ENCODE measurements at places on chromosomes 7 and 10.

GRCh38 chr10:13993169-13993568, 337.6 kb downstream of the FRMD4A start:
- no peaks in the 10 kb centered on the region for H3K27me3 ChIP-seq
- DNase-seq: no peak
- no peak overlapping the region for H3K4me3 ChIP-seq
- no peaks in the 10 kb centered on the region for H3K36me3 ChIP-seq
- H3K27ac ChIP-seq: peak overlapping the region; percentile 88
- peaks cover 68% of the 10 kb centered on the region for H3K4me1 ChIP-seq

DNA sequence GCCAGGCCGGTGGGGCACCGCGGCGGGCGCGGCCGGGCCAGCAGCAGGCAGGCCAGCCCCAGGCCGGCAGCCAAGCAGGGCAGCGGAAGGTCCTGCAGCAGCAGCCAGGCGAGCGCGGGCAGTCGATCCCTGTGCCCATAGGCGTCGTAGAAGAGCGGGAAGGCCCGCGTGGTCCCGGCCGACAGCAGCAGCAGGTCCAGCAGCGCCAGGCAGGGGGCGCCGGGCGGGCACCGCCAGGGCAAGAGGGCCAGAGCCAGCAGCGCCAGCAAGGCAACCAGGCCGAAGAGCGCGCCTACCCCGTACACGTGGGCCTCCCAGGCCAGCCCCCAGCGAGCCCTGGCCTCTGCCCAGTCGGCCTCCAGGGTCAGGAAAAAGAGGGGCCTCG, 8.4 kb upstream of the RBM28 start:
- H3K27ac ChIP-seq: no peak overlapping the region
- peaks cover 43% of the 10 kb centered on the region for H3K27me3 ChIP-seq
- H3K4me1 ChIP-seq: peaks cover 18% of the 10 kb centered on the region
- peak; percentile 39 for DNase-seq
- H3K36me3 ChIP-seq: no peaks in the 10 kb centered on the region

DNA sequence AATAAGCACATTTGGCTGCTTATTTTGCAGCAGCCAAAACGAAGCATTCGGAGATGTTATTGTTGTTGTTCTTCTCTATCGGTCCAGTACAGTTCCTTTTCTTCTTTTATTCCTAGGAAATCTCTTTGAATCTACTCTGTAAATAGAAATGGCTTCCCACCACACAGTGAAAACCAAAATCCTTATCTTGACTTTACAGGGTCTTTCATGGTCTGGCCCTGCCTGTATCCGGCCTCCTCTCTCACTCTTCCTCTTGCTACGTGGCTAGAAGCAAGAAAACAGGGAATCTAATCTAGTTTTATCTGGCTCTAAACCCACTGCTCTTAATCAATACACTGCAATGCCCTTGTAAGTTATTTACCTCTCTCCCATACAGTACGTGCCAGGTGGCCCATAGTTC, 926.0 kb upstream of the C7orf33 start:
- no peaks in the 10 kb centered on the region for H3K36me3 ChIP-seq
- no peak overlapping the region for H3K27ac ChIP-seq
- H3K4me1 ChIP-seq: no peaks in the 10 kb centered on the region
- H3K4me3 ChIP-seq: no peak overlapping the region
- no peak for DNase-seq

DNA sequence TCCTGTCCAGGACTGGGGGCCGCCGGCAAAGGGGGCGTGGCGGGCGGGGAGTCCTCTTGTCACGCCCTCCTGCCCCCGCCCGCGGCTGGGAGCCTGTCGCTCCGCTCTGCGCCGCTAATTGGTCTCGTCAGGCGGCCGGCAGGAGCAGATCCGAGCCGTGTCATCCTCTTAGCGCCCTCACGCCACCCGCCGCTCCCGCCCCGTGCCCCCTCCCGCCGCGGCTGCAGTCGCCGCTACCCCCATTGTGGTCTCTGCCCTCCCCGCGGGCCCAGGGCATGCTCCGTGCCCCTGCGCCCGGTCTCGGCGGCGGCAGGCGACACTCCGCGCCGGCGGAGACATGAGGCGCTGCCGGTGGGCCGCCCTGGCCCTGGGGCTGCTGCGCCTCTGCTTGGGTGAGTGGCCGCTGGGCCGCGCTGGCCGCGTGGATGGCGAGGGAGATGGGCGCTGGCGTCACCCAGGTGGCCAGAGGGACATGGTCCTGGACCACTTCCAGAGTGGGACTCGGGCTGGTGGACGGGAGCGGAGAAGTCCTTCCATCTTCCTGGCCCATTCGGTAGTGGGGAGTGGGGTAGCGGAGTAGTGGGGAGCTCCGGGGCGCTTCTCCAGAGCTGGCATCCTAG, at the start of gene CDHR1:
Gene CDHR1, plus strand, starts transcription at position 114 of the 620 bp plus-strand sequence. Its CDS starts 224 bp downstream, at position 338.
- H3K36me3 ChIP-seq: no peaks in the 10 kb centered on the region
- H3K4me3 ChIP-seq: peak within 1 kb of the TSS; percentile 66
- peaks cover 74% of the 10 kb centered on the region for H3K27me3 ChIP-seq
- DNase-seq: peak; percentile 46
- no peak within 1 kb of the TSS for H3K27ac ChIP-seq

DNA sequence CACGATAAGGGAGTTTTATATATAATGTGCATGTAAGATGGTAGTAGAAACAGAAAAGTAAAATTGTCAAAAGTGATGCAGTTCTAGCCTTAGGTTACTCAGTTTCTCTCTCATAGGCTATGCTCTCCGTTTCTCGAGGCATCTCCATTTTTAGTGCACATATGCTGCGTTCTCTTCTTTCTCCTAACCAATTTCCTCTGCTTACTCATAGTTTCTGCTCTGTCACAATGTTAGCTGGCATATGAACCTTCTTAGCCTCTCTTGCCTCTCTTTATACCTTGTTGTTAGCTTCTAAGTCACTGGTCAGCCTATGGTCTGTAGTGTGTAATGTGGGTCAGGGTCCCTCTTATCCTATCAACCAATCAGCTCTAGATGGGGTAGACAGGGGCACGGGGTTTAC, 280.6 kb upstream of the ETV1 start:
- DNase-seq: no peak
- no peaks in the 10 kb centered on the region for H3K36me3 ChIP-seq
- H3K4me3 ChIP-seq: no peak overlapping the region
- no peak overlapping the region for H3K27ac ChIP-seq
- H3K4me1 ChIP-seq: peaks cover 6% of the 10 kb centered on the region
- H3K27me3 ChIP-seq: no peaks in the 10 kb centered on the region

DNA sequence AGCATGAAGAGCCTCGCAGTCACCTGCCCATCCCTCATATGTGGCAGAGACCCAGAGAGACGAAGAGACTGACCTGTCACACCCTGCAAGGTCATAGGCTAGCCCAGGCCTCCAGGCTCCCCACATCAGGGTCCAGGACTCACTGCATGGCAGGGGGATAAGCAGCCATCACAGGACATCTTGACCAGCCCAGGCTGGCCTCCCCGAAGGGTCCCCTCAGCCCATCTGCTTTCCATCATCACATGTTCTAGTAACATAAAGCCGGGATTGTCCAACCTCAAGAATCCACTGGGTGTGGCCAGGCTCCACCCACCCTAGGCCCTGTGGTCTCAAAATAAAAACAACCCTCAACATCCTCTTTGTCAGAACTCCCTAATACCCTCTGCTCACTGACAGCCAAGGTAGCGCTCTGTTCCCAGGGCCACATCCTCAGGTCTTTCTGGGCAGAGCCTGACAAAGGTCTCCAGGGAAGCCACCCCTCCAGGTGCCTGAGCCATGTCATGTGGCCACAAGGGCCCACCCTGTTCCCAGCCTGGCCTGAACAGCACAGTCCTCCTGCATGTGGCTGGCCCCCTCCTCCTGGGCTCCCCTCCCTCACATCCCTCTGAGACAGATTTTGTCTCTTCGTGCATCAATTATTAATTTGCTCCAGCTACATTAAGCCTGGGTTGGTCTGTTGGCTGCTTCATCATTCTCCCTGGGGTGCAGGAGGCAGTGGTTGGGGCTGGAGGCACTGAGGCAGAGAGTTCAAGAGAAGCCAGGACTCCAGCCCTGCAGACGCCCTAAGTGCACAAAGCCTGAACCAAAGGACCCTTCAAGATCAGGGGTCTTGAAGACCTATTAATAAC, 131.8 kb upstream of the UNC5B start:
- peaks cover 13% of the 10 kb centered on the region for H3K4me1 ChIP-seq
- H3K36me3 ChIP-seq: no peaks in the 10 kb centered on the region
- peaks cover 15% of the 10 kb centered on the region for H3K27me3 ChIP-seq
- H3K27ac ChIP-seq: no peak overlapping the region
- no peak for DNase-seq
- no peak overlapping the region for H3K4me3 ChIP-seq

DNA sequence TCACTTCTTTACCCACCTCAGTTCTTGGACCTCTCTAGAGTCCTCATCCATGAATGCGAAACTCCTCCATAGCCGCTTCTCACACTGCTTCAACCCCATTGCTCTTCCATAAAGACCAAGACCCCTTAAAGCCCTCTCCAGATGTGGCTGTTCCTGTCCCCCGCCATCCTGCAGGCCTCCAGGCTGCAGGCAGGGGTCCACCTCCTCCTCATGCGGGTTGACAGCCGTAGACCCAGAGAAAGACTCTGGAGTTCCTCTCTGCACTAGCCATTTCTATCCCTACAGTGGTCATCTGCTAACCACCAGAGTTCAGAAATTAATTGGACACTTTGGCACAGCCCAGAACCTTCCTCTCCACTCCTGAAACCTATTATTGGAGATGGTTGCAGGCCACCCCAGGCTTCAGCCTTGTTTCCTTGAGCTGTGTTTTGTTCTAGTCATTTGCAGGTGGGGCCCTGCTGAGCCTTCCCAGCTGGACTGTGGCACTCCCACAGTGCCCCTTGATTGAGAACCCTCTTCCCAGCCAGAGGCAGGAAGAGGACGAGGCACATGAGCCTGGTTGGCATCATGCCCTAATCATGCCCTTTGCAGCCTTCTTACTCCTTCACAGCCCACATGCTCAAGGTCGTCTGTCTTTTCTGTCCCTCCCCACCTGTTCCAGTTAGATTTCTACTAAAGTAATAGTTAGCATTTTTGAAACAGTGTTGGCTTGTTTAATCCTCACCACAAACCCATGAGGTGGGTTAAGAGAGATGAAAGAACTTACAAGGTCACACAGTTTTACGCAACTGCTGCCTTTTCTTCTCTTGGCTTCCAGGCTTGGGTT, 23.9 kb downstream of the CUL1 start:
- no peak overlapping the region for H3K27ac ChIP-seq
- H3K36me3 ChIP-seq: no peaks in the 10 kb centered on the region
- no peak overlapping the region for H3K4me3 ChIP-seq
- DNase-seq: peak; percentile 27
- H3K27me3 ChIP-seq: no peaks in the 10 kb centered on the region

GRCh38 chr7:155357573-155358041, 59.9 kb downstream of the INSIG1 start:
- H3K27me3 ChIP-seq: peaks cover 89% of the 10 kb centered on the region
- DNase-seq: no peak
- no peaks in the 10 kb centered on the region for H3K4me1 ChIP-seq
- no peak overlapping the region for H3K27ac ChIP-seq
- no peak overlapping the region for H3K4me3 ChIP-seq

DNA sequence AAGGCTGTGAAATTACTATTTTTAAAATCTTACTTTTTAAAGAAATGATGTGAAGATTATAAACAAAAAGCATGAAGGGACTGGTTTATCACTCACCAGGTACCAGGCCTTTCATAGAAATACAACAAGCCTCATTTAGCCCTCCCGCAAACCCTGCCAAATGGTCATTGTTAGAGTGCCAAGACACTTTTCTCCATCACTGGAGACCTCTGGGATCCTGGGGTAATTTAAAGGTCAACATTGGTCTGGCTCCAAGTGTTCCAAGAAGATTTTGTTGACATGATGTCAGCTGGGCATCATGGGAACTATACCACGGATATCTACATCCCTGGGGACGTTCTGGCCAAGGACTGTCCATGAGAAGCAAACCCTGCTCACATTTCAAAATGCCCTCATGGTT, 138.0 kb upstream of the FRMD4A start:
- H3K36me3 ChIP-seq: no peaks in the 10 kb centered on the region
- peaks cover 21% of the 10 kb centered on the region for H3K27me3 ChIP-seq
- H3K4me1 ChIP-seq: no peaks in the 10 kb centered on the region
- no peak for DNase-seq

DNA sequence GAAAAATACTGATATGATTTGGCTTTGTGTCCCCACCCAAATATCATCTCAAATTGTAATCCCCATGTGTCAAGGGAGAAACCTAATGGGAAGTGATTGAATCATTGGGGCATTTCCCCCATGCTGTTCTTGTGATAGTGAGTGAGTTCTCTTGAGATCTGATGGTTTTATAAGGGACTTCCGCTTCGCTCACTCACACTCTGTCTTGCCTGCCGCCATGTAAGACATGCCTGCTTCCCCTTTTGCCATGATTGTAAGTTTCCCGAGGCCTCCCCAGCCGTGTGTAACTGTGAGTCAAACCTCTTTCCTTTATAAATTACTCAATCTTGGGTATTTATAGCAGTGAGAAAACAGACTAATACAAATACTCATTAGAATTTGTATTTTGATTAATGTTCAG, 5.1 kb upstream of the MRPS17 start:
- DNase-seq: no peak
- no peak overlapping the region for H3K27ac ChIP-seq
- H3K4me3 ChIP-seq: no peak overlapping the region
- peaks cover 5% of the 10 kb centered on the region for H3K4me1 ChIP-seq
- no peaks in the 10 kb centered on the region for H3K27me3 ChIP-seq

DNA sequence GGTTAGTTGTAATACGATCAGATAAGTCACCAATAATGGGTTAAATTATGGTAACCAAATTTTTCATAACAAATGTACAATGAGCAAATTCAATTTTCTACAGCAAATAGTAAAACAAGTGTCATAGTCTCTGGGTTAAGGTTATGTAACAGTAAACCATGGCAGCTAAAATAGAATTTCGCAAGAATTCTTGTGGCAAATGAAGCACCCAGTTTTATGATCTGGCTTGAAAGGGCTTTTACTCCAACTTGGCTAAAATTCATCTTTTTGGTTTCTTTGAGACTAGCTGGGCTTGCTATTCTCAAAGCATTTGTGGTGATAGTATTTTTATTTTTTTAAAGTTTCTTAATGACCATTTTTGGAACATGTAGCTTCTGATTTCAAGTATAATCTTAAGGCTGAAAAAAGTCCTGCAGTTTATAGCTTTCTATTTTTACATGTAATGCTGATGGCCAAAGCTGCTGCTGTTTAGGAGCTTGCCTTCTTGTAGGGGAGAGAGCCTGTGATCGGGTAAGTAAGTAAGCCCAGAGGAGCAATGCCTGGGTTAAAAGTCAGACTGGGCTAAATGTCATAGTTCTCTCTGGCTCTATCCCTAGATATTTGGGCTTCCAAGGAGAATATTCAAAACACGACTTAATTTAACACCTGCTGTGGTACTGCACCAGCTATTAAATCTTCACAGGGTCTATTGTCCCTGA, 55.5 kb upstream of the SYPL1 start:
- peaks cover 6% of the 10 kb centered on the region for H3K36me3 ChIP-seq
- H3K4me1 ChIP-seq: peaks cover 19% of the 10 kb centered on the region
- peak overlapping the region; percentile 67 for H3K27ac ChIP-seq
- no peak for DNase-seq
- H3K4me3 ChIP-seq: no peak overlapping the region
- no peaks in the 10 kb centered on the region for H3K27me3 ChIP-seq
